ENCODE measurements at places on chromosomes 1 and 21. TPM values are rescaled to one million over a fixed set of nuclear protein-coding genes. Genes with fewer than 3 reads are reported as not detected.
A peak's percentile ranks its signal among the peaks of the same experiment; 100 is the strongest.

GJA5 gene
- total RNA-seq: 0.99 TPM

- DNase-seq: peak; percentile 82
Observed at GRCh38 chr21:44874497-44875315, 1.2 kb upstream of the PTTG1IP start.

GRCh38 chr1:111234866-111235265 is 7.4 kb downstream of the CHI3L2 start:
- DNase-seq: no peak

DNA sequence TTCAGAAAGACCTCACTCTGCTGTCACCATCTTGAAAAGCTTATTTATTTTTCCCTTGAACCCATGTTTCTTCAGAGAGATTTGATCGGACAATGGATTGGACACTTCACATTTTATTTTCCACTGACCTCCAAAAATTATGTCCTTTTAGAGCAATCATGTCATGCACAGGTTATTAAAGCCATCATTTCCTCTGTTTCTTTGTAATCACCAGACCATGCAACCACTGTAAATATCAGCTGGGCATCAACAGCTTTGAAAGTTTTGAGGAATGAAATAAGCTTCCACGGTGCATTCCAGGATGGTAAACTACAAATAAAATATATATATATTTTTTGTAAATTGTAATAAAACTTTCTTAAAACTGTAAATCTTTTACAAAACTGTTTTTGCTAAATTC is 144.1 kb upstream of the ADAMTS5 start:
- no peak for DNase-seq

SAMD11 gene
- 2.1 TPM for total RNA-seq

Measured in body of pancreas (tissue), 4 donors.